Spinal cord (tissue), 10 donors: ENCODE measurements at places on chromosomes 2 and 18.

DNA sequence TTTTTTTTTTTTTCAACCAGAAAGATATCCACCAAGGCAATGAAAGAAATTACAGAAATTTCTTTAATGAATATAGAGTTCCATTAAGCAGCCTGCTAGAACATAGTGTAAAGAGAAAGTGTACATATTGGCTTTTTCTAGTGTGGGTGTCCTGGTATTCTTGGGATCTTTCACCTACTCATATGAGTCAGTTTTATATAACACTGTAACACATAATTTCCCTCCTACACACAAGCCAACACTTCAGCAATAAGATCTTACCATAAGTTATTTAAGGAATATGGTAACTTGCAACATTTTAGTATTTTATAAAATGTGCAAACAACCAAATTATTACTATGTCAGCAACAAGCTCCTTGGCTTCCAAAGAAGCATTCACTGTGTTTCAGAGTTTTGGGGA, 59.9 kb downstream of the ZRANB3 start:
- no peak for DNase-seq

GRCh38 chr2:192123847-192124246, 70.9 kb downstream of the TMEFF2 start:
- DNase-seq = no peak

DNA sequence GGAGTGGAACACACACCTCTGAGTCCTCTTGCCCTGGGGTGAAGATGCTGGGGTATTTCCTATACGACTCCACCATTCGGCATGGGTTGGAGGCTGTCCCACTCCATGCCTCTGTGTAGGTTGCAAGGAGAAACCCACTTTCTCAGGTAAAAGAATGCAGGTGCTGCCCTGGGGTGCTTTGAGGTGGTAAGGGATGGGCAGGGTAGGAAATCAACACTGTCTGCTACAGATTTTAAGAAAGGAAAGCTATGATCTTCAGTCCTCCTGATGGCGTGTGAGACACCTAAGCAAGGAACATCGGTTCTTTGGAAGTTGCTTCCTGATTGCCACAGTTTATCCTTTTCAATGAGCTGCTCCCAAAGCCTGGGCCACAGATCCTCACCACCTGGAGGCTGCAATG, 209.2 kb downstream of the NCK2 start:
- DNase-seq = no peak

DNA sequence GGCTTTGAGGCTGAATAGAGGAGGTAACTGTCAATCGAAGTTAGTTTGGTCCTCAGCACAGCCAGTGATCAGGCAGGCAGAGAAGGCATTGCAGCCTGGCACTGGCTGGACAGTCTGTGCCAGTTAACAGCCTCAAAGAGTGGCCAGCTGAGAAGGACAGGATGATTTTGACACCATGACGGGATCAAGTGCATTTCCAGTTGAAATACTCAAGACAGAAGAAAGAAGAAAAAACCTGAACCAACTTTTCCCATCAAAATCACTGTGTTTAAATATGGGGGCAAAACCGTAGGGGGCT, 96.7 kb upstream of the ZCCHC2 start:
- DNase-seq = no peak

- DNase-seq = no peak
These were observed 1521.3 kb upstream of the ACVR2A start for GRCh38 chr2:146323564-146323963.

GRCh38 chr18:74116633-74117554, 30.7 kb downstream of the FBXO15 start:
- DNase-seq = peak; percentile 45

GRCh38 chr2:214542866-214543265, 132.0 kb downstream of the VWC2L start:
- DNase-seq = no peak

GRCh38 chr2:149827585-149828126, 240.1 kb upstream of the MMADHC start:
- no peak for DNase-seq

GRCh38 chr18:79011300-79011870, 31.8 kb downstream of the SALL3 start:
- DNase-seq = no peak

DNA sequence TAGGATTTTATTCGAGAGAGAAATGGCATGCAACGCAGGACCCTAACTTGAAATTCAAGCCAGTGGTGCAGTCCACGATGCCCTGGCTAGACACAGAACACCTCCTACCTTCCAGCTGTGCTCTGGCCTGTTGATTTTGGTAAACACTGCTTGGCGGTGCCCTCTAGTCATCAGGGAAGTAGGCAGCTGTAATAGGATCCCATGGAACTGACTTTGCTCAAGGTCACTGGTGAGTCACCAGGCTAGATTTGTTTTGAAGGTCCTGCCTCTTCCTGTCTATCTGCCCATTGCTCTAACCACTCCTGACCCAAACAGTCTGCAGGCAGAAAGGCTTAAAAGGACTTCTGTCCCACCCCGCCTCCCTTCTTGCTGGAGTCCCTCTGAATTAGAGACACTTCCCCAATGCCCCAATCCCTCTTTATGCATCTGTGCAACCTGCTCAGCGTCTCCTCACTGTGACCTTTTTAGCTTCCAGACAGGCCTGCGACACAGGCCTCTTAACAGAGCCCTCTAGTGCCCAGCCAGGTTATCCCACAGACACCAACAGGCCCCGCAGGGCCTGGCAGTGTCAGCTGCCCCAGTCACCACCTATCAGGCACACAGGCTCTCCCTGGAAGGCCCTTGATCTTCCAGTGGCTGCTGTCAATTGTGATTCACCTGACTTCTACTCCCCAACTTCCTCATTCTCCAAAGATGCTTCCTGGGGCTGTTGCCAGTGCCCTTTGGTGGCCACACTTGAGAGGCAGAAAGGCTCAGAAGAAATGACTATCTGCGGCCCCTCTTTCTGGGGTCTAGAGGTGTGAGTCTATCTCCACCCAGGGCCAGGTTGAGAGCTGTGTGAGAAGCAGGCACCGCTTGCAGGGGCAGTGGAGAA, 5.2 kb downstream of the TMEM127 start:
- DNase-seq = peak; percentile 18
